IPS DF 6.9 (cell line): ENCODE measurements at places on chromosomes 1 and 21.
A peak's percentile ranks its signal among the peaks of the same experiment; 100 is the strongest.

DNA sequence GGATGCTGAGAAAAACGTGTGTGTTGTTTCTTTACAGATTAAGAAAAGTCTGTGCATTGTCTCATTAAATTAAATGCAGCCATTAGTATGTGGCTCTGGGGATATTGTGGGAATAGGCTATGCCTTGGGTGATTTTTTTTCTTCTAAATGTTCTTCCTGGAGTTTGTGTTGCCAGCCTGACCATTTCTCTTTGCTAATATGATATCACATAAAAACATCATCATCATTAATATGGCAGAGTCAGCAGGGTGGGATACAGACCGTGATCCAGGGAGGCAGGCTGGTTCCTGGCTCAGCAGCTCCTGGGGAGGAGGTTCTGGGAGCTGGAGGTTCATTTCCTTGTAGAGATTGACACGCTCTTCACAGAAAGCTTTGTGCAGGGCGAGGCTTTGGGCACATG, 60.7 kb upstream of the SELENON start:
- DNase-seq, result no peak

DNA sequence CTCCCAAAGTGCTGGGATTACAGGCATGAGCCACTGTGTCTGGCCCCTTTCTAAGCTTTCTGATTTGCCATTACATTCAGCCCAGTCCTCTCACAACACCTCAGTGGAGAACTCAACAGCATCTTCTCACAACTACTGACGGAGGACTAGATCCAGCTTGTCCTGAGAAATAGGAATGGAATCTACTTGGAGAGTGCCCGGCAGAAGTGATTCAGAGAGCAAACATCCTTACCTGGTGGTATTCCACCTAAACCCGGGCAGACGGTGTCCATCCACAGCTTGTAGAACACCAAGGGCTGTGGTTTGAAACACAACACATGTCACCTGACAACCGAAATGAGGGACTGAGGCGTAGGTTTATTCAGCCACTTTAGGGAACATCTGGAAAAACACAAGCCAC, 28.8 kb upstream of the CCSAP start:
- no peak for DNase-seq

GRCh38 chr1:146012703-146013558, 8.6 kb downstream of the HJV start:
- DNase-seq, result no peak

- no peak for DNase-seq
These were observed 1.6 kb downstream of the IFI44 start for GRCh38 chr1:78651241-78651640.

DNA sequence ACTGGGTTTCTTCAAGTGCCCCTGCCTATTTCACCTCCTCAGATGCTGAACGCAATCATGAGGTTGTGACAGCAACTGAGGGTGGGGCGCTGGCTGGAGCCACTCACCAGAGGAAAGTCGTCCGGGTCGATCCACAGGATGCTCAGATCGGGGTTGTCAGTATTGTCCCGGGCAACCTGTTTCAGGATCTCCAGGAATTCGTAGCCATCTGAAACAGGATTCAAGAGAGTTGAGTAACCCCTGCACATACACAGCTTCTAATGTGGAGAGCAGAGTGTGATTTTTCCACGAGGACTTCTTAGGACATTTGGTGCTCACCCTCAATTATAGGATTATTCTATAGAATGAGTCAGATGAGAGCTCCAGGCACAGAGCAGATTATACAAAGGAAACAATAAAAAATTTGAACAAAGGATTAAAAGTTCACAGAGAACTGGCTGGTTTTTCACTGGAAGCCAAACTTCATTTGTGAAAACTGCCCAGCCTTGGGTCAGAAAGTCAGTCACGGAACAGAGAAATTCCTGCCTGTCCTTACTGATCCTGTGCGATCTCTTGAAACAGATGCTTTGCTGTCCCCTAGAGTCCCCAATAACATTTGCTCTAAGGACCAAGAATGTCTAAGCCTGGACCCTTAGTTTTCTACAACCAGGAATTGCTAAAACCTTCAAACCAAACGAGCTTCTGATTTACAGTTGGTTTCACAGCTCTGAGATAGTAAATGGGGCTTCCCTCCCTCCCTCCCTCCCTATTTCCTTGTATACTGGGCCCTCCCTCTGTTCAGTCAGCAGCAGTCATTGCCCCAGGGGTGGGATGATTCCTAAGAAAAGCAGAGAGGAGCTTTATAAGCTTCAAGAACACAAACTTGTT, 63.2 kb downstream of the CASQ2 start:
- no peak for DNase-seq

DNA sequence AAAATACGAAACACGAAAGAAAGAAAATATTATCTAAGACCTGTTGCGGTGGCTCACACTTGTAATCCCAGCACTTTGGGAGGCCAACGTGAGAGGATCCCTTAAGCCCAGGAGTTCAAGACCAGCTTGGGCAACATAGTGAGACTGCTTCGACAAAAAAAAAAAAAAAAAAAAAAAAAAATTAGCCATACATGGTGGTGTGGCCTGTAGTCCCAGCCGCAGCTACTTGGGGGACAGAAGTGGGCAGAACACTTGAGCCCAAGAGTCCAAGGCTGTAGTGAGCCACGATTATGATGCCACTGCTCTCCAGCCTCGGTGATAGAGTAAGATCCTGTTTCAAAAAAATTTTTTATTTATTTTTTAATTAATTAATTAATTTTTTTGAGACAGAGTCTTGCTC, 1.5 kb upstream of the RAB13 start:
- DNase-seq, result no peak

DNA sequence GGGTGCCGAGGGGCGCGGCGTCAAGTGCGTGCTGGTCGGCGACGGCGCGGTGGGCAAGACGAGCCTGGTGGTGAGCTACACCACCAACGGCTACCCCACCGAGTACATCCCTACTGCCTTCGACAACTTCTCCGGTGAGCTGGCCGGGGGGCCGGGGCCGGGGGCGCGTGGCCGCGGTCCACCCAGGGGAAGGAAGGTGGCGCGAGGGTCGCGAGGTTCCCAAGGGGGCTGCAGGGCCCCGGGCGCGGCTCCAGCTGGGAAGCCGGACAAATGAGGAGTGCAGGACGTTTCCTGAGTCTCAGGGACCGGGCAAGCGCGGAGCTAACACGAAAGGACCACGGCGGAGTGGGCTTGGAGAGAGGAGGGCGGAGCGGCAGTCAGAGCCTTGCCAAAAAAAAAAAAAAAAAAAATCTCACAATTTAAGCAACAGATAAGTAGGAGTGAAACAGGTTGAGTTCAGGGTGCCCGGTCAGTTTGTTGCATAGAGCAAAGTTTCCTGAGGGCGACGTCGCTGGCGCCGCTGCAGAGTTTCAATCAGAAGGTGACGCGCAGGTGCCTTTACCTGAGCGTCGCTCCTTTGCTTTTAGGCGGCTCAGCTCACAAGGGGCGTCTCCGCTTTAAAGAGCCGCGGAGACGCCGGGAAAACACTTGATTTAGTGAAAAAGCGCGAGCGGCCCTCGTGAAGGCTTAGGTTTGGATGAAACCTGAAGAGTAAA, 750 bp downstream of the RHOU start:
- DNase-seq, result no peak

GRCh38 chr1:156859523-156860112, 701 bp upstream of the INSRR start:
- DNase-seq, result no peak

- DNase-seq, result no peak
These were observed 47.8 kb downstream of the PIK3CD start for GRCh38 chr1:9699361-9699760.

- DNase-seq, result no peak
These were observed 178.0 kb upstream of the IVNS1ABP start for GRCh38 chr1:185495007-185495406.

- DNase-seq, result no peak
These were observed 57.6 kb upstream of the IFNLR1 start for GRCh38 chr1:24244519-24245268.

- DNase-seq, result no peak
These were observed 16.2 kb downstream of the KCTD3 start for GRCh38 chr1:215583185-215583749.

- no peak for DNase-seq
These were observed 34.9 kb upstream of the VASH2 start for GRCh38 chr1:212915245-212916091.

GRCh38 chr1:198619375-198620140, 19.3 kb upstream of the PTPRC start:
- no peak for DNase-seq

- DNase-seq, result peak; percentile 67
These were observed 52.0 kb downstream of the SLC9A1 start for GRCh38 chr1:27102707-27103468.

DNA sequence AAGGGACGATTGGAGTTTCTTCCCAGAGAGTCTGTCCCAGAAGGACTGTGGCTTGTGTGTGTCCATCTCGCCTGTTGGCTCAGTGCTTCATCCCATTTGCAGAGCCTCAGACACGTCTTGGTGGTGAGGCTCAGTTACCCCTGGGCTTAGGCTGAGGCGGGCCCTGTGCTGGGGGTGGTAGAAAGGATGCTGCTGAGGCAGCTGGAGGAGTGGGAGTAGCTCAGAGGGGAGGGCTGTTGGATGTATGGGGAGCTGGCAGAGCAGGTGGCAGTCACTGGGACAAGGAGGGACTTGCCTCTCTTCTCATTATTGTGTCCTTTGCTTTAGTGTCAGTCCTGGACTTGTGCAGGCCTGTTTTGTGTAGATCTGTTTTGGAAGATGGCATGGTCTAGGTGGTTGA, 7.3 kb upstream of the MIIP start:
- no peak for DNase-seq

GRCh38 chr1:87093286-87093685, 178.9 kb downstream of the HS2ST1 start:
- no peak for DNase-seq

DNA sequence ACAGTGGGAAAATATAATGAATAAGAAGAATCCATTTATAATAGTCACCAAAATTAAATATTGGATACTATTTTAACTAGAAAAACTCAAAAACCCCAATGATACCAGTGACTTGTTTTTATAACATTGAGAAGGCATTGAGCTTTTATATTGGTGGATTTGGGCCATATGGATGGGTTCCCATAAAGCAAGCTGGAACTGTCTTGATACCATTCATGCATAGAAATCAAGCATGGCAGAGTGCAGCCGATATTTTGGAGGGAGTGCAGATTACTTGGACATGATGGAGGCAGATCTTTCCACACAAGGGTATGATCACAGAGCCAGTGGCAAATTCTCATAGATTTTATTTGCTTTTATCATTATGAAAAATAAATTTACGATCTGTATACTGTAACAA, 3.8 kb upstream of the RWDD3 start:
- DNase-seq, result no peak

- no peak for DNase-seq
These were observed 43.5 kb upstream of the DNAJC6 start for GRCh38 chr1:65265651-65266351.

GRCh38 chr1:11564237-11564636, 85.3 kb downstream of the DISP3 start:
- no peak for DNase-seq

- DNase-seq, result no peak
These were observed 121.2 kb downstream of the TRABD2B start for GRCh38 chr1:47875831-47876586.

- no peak for DNase-seq
These were observed 101.1 kb downstream of the CDC7 start for GRCh38 chr1:91601554-91602376.

DNA sequence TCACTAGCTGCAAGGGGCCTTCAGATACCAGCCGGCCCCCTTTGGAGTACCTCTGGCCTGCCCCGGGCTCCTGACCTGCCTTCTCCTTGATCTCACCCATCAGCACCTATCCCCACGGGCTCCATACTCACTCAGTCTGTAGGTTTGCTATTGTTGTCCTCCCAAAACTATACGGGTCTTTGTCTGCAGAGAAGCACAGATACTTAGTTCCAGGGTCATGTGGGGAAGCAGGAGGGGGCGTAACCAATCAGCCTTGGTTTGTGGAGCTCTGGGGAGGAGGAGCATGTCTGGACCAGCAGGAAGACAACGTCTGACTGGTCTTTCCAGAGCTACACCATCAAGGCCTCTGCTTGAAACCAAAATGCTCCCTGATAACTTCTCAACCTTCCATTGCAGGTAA, 15.2 kb downstream of the TMEM63A start:
- DNase-seq, result no peak
